HS-5 (cell line): ENCODE measurements at places on chromosomes 3 and 15.

GRCh38 chr3:12750223-12750622, 8.8 kb downstream of the TMEM40 start:
- DNase-seq: peak; percentile 56

DNA sequence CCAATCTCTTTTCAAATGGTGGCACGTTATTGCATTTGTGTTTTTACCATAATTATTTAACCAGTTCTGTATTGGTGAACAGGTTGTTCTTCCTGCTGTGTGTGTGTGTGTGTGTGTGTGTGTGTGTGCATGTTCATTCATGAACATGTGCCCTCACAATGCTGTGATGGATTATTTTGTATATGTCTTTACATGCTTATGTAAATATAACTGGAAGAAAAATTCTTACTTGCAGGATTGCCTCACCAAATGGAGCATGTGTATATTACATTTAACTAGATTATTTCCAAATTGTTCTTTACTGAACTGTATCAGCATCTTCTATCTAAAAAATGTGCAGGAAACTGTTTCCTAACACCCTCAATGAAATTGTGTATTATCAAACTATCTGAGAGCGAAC, 175.2 kb upstream of the ZPLD1 start:
- DNase-seq: no peak

- peak; percentile 93 for DNase-seq
Observed at GRCh38 chr15:48565560-48566482, 79.7 kb downstream of the FBN1 start.

- DNase-seq: no peak
Observed at GRCh38 chr3:38102444-38102814, 34.5 kb downstream of the ACAA1 start.

DNA sequence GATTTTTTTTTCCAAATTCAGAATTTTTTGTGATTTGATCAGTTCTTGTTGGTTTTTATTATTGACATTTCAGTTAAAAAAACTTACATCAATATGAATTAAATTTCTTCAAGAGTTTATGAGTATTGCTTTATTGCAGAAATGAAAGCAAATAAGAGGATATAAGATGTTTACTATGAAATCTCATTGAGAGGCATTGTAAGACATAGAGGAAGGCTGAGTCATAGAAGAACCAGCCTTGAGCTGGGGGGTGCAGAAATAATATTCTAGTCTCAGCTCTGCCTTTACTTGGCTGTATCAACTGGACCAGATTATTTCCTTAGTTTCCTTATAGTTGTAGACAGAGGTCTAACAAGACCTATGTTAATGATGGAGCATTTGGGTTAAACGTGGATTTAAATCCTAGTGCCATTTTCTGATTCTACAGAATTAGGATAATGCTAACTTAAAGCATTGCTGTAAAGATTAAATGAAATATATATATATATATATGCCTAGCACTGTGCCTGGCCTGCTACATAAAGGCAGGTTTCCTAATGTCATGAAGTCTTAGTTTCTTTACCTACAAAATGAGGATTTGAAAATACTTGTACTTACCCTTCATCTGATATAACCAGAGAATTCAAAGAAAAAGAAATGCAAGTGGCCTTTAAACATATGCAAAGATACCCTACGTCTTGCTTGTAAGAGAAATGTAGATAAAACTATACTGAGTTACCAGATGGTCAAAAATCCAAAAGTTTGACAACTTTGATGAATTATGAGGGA, 7.3 kb downstream of the FAM98B start:
- no peak for DNase-seq

DNA sequence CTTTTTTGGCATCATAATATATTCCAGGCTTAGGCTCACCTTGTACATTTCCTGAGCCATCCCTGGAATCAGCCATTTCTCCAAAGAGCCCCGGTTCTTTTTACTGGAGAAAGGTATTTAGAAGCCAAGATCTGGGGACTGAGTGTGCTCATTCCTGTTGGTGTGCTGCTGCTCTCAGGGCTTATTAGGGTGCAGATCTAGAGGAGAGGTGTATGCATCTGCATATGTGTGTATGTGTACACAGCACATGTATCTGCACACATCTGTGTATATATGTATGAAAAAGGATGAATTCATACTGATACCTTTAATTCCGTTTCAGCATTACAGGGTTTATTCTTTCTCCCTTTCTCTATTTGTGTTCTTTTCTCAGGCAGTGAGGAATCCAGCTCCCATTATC, 162.1 kb upstream of the BHLHE40 start:
- no peak for DNase-seq

GRCh38 chr15:99731336-99732123, 1.7 kb downstream of the LYSMD4 start:
- no peak for DNase-seq

DNA sequence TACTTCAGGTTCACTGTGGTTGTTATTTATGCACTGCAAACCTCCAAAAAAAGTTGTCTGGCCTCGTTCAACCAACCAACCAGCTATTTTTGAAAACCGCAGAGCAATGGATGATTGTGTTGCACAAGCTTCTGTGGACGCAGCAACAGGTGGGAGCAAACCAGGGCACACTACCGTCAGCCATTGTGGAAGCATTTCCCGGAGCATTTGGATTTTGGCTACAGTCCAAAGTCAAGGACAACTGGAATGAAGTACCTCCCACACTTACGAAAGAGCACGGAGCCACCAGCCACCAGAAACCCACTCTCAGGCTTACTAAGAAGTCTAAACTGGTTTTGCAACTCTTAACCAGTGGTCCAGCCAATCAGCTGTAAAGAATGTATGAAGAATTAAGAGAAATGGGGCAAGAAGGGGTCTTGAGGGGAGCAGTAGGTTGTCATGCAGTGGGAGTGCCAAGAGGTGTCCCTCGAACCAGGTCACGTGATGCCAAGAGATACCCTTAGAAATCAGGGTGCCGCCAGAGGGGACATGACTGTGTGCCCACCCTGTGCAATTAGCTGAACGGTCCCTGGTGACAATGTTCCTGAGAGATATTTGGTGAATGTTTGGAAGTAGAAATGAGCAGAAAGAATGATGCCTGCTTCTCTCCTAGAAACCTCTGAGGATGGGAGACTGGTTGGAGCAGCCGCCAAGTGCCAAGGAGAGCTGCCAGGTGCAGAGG, 68.9 kb upstream of the PCSK6 start:
- DNase-seq: no peak

DNA sequence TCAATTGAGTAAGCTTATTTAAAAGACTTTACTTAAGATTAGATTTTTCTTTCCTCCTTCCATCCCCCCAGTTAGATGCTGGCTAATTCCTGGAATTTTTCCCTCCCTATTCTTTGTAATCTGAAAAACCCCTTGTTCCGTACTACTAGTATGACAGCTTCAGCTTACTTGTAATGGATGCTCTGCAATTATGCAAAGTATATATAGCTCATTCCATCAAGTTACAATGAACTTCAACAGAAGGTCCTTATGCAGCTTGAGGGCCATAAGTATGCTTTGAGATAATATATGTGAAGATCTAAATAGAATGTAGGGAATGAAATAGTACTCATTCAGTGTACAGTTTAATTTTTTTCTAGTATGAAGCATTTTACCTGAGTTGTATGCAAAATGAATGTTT, 398.3 kb upstream of the NAALADL2 start:
- DNase-seq: no peak

GRCh38 chr3:31906182-31906581, 74.9 kb downstream of the OSBPL10 start:
- DNase-seq: no peak

DNA sequence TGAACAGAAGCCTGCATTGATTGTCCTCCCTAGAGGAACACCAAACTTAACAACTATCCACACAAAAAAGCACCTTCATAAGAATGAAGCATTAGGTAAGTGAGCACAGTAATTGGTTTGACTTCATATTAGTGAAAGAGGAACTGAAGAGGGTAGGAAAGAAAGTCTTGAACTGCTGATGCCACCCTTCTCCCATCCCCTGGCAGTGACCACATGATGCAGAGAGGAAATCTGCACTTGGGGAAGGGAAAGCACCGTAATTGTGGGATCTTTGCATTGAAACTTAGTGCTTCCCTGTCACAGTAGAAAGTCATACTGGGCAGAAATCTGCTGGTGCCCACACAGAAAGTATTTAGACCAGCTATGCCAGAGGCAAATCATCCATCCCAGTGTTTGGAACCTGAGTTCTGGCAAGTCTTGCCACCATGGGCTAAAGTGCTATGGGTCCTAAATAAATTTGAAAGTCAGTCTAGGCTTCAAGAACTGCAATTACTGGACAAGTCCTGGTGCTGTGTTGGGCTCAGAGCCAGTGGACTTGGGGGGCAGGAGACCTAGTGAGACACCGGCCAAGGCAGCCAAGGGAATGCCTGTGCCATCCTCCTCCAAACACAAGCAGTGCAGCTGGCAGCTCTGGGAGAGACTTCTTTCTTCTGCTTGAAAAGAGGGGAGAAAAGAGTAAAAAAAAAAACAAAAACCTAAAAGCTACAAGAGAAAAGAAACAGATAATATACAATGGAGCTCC, 63.6 kb downstream of the SLC15A2 start:
- DNase-seq: no peak

GRCh38 chr3:194705227-194705626, 19.5 kb downstream of the FAM43A start:
- DNase-seq: no peak

DNA sequence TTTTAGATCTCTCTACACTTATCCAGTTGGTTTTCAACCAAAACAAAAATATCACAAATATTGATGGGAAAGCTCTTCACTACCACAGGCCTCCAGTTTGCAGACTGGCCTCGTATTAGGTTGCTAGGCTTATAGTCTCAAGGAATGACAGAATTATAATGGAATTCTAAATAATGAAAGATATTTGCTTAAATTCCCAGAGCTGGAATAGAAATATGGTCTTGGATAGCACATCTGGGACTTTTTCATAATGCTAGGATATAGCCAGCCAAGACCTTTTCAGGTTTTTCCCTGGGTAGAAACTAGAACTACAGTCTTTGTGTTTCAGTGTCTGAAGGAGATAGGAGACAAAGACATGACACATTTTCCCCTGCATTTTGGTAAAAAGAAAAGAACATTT, 121.9 kb upstream of the STAC start:
- no peak for DNase-seq

DNA sequence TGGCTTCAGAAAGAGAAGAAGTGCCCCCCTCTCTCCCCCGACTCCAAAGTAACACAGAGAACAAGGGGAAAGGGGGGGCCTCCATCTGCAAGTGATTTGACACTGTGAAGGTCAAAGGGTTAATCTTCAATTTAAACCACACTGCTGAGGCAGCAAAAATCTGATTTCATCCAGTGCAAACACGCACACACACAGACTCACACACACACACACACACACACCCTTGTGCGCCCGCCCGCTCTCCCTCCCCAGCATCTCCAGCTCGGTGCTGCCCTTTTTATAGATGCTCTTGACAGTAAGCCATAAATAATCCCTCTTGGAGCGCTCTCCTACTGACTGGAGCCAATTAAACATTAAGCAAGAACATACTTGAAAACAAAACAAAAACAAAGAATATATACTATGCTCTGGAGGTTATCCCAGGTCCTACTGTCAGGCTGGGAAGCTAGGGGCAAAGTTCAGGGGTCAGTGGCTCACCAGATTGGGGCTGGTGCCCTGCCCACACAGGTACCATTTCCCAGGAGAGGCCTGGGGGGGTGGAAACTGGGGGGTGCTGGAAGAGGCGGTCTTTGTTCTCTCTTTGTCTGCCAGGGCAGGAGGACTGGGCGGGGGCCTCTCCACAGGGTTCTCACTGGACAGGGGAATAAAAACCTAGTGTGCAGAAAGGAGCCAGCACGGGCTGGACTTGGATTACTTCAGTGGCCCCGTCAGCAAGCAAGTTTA, 16.3 kb downstream of the BMF start:
- DNase-seq: no peak

GRCh38 chr15:41695750-41696436, 35.7 kb downstream of the MGA start:
- DNase-seq: no peak

DNA sequence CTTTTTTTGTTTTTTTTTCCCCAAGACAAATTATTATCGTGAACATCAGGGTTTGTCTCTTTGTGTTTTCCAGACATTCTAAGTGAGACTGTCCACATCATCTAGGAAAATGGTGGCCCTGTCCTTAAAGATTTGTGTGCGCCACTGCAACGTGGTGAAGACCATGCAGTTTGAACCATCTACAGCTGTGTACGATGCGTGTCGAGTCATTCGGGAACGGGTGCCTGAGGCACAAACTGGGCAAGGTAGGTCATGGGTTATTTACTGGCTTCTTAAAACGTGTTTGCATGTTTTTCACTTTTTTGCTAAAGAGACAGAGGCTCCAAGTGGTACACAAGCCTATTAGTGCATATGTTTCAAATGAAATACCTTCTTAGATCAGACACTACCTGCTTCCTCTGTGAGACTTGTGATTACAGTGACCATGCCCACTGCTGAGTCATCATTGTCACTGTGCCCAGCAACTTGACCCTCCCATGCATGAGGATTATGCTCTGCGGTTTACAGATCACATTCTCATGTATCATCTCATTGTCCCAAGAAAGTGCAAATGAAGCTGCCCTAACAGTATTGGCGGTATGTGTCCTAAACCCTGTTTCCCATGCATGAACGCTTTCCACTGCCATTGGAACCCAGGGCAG, 395.2 kb upstream of the TPM1 start:
- DNase-seq: peak; percentile 61

DNA sequence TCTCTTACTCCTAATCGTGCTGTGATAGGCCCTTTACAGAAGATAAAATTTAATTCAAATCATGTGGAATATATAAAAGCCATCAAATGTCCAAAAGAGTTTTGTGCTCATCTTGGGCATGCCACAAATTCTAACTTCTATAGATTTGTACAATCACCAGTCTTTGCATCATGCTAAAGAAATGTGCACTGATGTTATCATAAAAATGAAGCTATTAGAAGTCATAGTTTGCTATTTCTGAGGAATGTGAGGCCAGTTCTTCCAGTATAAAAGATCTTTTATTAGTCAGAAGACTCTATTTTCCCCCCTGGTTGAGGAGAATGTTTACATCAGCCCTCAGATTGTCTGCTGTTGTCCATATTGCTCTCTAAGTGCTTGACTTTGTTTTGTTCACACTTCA, 2.1 kb upstream of the ANXA2 start:
- peak; percentile 80 for DNase-seq

DNA sequence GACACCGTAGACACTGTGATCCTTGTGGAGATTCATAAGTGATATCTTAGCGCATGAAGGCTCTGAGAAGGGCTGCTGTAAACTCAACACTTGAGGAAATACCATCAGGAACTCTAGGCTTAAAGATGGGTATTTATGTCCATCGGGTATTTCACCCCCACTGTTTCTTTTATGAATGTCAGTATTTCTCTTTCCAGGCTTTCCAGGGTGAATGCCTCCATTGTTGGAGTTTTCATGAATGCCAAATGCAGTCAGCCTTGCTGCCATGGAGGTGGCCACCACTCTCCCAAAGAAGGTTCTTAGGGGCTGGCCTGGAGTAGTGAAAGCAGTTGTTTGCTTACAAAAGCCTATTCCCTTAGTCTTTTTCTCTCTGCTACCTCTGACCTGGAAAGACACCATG, 259.2 kb downstream of the SLCO3A1 start:
- DNase-seq: no peak

GRCh38 chr3:195905970-195906864, 2.1 kb downstream of the TNK2 start:
- DNase-seq: no peak

- no peak for DNase-seq
Observed at GRCh38 chr3:2148561-2149340, 50.1 kb downstream of the CNTN4 start.
